ENCODE measurements at places on chromosomes 7 and 10. TPM values are rescaled to one million over a fixed set of nuclear protein-coding genes. Genes with fewer than 3 reads are reported as not detected.

Gene CCDC71L
- total RNA-seq = 15.2 TPM

Gene MYL10
- not detected for total RNA-seq

DNA sequence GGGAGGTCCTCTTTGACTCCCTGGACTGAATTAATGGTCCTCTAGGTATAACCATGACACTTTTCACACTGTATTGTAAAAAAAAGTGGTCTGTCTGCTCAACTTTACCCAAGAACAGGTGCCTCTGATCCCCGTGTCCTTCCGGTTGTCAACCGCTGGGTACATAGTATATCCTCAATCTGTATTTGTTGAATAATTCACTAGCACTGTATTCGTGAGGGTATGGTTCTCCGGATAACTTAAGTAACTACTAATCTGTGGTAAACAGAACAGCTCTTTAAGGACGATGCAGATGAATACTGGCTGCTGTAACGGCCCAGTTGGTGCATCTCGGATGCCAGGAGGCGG lies 472 bp upstream of the ADAM22 start:
- no peak for DNase-seq

DNA sequence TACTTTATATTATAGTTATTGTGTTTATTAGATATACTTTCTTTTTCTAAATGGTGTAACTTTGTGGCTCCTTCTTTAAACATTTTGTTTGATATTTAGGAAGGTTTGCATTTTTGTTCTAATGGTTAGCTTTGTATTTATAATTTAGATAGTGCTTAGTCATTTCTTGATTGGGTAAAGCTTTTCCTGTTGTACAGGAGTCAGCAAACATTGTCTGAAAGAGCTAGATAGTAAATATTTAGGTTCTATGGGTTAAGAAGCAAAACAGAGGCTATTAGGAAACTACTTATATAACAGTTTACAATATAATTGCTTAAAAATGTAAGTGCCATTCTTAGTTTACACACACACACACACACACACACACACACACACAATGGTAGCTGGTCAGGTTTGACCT lies 70.6 kb upstream of the CCDC6 start:
- no peak for DNase-seq

- DNase-seq = no peak
Measured at GRCh38 chr10:57507788-57508187, 759.9 kb downstream of the IPMK start.

GRCh38 chr10:7233259-7233991 lies 177.4 kb downstream of the SFMBT2 start:
- no peak for DNase-seq
